ENCODE measurements at places on chromosomes 6 and 20. TPM values are rescaled to one million over a fixed set of nuclear protein-coding genes. Genes with fewer than 3 reads are reported as not detected.

GRCh38 chr20:2840967-2841531 is 504 bp downstream of the VPS16 start:
- peak overlapping the region; percentile 12 for H3K27ac ChIP-seq
- peak; percentile 28 for DNase-seq
- H3K27me3 ChIP-seq, result no peaks in the 10 kb centered on the region
- peak overlapping the region; percentile 76 for H3K4me3 ChIP-seq
- H3K36me3 ChIP-seq, result peaks cover 6% of the 10 kb centered on the region

DNA sequence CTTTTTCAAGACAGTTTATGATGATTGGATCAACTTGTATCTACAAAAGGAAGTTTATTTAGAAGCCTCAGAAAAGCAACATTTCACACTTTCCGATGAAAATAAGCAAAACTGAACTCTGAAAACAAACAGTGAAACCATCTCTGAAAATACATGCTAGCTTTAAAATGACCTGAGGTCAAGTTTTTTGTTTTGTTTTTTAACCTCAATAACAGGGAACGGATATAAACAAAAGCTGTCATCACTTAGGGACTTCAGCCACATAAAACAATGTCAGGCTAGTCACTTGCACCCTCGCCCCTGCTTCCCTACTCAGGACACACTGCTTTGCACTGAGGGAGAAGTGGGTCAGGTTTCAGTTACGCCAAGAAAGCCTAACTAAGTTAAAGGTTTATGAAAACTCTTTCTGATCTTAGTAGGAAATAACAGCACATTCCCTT is 11.6 kb downstream of the BACH2 start:
- no peak overlapping the region for H3K4me3 ChIP-seq
- no peaks in the 10 kb centered on the region for H3K27me3 ChIP-seq
- peak overlapping the region; percentile 51 for H3K27ac ChIP-seq
- H3K36me3 ChIP-seq, result no peaks in the 10 kb centered on the region

- peaks cover 5% of the 10 kb centered on the region for H3K27me3 ChIP-seq
- H3K4me3 ChIP-seq, result no peak overlapping the region
- no peak for DNase-seq
- H3K4me1 ChIP-seq, result no peaks in the 10 kb centered on the region
- H3K36me3 ChIP-seq, result no peaks in the 10 kb centered on the region
These were observed 30.2 kb upstream of the ID4 start for GRCh38 chr6:19806971-19807396.

DNA sequence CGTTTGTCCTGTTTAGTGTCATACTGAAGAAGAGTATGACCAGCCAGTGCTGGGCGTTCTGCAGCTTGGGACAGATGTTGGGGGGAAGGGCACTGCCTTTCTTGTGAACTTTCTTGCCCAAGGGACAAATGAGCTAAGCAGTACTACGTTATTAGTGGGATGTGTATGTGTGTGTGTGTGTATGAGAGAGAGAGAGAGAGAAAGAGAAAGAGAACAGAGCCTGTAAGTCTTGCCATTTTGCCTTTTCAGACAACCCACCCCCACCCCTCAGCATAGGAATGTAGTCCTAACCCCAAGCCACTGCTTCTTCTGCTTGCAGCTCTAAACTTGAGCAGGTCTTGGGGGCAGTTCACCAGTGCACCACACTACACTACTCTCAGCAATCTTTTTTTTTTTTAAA is 45.5 kb downstream of the E2F3 start:
- H3K4me3 ChIP-seq, result no peak overlapping the region
- H3K27me3 ChIP-seq, result no peaks in the 10 kb centered on the region
- H3K36me3 ChIP-seq, result no peaks in the 10 kb centered on the region
- H3K4me1 ChIP-seq, result no peaks in the 10 kb centered on the region

DNA sequence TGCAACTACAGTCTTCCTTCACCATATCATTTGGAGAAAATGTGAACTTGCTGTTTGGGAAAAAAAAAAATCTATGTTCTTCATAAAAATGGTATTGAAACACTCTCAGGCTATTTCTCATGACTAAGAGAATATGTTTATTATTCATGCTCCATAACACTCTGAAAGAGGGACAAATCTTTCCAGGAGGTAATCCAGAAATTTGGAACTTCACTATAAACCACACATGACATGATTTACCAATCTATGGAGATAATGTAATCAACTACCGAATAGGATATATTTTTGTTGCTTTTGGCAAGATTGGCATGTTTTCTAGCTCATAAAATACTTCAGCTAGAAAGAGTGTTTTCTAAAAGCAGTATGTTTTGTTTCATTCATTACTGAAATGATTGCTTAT is 56.3 kb downstream of the THEMIS start:
- H3K4me3 ChIP-seq, result no peak overlapping the region
- no peaks in the 10 kb centered on the region for H3K4me1 ChIP-seq
- DNase-seq, result no peak

GRCh38 chr6:129672881-129673631 is 36.9 kb downstream of the ARHGAP18 start:
- no peaks in the 10 kb centered on the region for H3K27me3 ChIP-seq
- no peaks in the 10 kb centered on the region for H3K36me3 ChIP-seq
- H3K27ac ChIP-seq, result no peak overlapping the region
- H3K4me1 ChIP-seq, result peaks cover 3% of the 10 kb centered on the region

GRCh38 chr6:137973201-137973600 is 106.1 kb downstream of the TNFAIP3 start:
- H3K4me1 ChIP-seq, result no peaks in the 10 kb centered on the region
- no peak overlapping the region for H3K27ac ChIP-seq
- no peaks in the 10 kb centered on the region for H3K27me3 ChIP-seq
- no peak overlapping the region for H3K4me3 ChIP-seq

GRCh38 chr6:140744659-140745320 is 1370.3 kb upstream of the CITED2 start:
- no peak overlapping the region for H3K4me3 ChIP-seq
- no peaks in the 10 kb centered on the region for H3K36me3 ChIP-seq
- no peaks in the 10 kb centered on the region for H3K4me1 ChIP-seq
- no peaks in the 10 kb centered on the region for H3K27me3 ChIP-seq

GRCh38 chr6:134316733-134317431 is 1.0 kb downstream of the SGK1 start:
- DNase-seq, result no peak
- H3K4me3 ChIP-seq, result peak overlapping the region; percentile 60
- peaks cover 12% of the 10 kb centered on the region for H3K4me1 ChIP-seq
- H3K27ac ChIP-seq, result no peak overlapping the region
- no peaks in the 10 kb centered on the region for H3K36me3 ChIP-seq
- H3K27me3 ChIP-seq, result peaks cover 22% of the 10 kb centered on the region

DNA sequence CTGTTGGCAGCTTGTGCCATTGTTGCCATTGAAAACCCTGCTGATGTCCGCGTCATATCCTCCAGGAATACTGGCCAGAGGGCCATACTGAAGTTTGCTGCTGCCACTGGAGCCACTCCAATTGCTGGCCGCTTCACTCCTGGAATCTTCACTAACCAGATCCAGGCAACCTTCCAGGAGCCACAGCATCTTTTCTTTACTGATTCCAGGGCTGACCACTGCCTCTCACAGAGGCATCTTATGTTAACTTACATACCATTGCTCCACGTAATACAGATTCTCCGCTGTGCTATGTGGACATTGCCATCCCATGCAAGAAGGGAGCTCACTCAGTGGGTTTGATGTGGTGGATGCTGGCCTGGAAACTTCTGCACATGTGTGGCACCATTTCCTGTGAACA is 221.8 kb upstream of the FAM83B start:
- no peaks in the 10 kb centered on the region for H3K27me3 ChIP-seq
- no peaks in the 10 kb centered on the region for H3K36me3 ChIP-seq
- H3K4me3 ChIP-seq, result no peak overlapping the region
- no peaks in the 10 kb centered on the region for H3K4me1 ChIP-seq
- no peak for DNase-seq

GRCh38 chr6:4840169-4840568 is 64.0 kb downstream of the CDYL start:
- DNase-seq, result no peak
- H3K4me1 ChIP-seq, result no peaks in the 10 kb centered on the region
- no peak overlapping the region for H3K4me3 ChIP-seq
- H3K36me3 ChIP-seq, result no peaks in the 10 kb centered on the region

DNA sequence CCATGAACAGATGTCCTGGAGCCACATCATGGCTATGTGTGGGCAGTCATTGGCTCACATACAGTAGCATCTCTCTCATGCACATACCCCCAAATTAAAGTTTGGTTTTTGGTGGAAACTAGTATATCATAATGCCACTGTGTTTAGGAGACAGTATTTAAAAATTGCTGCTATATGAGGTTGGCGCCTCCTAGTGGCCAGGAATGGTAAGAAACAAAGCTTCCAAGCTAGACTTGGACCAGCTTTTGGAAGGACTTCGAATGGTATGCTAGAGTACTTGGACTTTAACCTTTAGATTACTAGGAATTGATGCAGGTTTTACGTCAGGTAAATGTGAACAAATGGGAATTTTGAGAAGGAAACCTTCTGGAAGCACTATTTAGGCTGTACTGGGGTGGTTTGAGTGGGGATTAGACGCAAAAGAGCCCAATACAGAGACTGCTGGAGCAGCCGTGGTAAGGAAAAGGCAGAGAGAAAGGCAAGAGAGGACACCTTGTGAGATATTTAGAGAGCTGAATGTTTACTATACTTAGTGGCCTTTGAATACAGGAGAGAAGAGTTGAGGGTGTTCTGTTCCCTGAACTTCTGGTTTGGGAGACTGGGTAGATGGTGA is 23.8 kb downstream of the PRSS35 start:
- H3K4me1 ChIP-seq, result no peaks in the 10 kb centered on the region
- no peak overlapping the region for H3K4me3 ChIP-seq
- H3K27me3 ChIP-seq, result no peaks in the 10 kb centered on the region
- no peak overlapping the region for H3K27ac ChIP-seq
- peak; percentile 11 for DNase-seq
- no peaks in the 10 kb centered on the region for H3K36me3 ChIP-seq

The TAP2 gene
- 29.7 TPM for total RNA-seq

The HUS1B gene
- 0.19 TPM for total RNA-seq

The RFX6 gene
- total RNA-seq, result not detected
